Cerebellar cortex (tissue), 1 donor: ENCODE measurements at places on chromosomes 5 and 9.

GRCh38 chr5:3954199-3954598 is 358.6 kb downstream of the IRX1 start:
- no peak for DNase-seq

DNA sequence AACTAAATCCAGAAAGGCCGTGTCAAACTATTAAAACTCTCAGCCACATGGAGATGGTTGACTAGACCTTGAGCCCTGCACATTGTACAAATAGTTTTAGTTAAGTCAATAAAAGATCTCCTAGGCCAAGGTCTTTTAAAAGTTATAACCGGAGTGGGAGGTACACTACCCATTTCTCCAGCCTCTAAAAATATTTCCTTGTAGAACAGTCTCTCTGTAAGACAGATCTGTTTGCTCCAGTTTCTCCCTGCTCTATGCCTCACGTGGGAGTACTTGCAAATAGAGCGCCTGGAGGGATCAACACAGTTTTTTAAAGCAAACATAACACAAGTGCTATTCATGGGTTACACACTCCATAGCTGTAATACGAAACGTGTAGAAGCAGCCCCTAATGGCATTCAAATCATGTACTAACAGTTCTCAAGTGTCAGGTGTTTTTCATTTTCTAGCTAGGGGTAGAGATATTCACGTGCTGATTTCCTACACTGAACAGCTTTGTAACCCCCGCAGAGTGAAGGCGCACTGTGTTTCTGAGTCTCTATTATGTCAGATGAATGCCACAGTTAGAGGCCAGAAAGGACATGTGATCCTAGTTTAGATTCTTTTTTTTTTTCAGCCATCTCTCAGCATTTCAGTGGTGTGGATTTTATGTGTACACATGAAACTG is 703.4 kb upstream of the GRAMD2B start:
- peak; percentile 18 for DNase-seq

- DNase-seq = no peak
Observed at GRCh38 chr5:84086511-84086910, 298.2 kb downstream of the EDIL3 start.

DNA sequence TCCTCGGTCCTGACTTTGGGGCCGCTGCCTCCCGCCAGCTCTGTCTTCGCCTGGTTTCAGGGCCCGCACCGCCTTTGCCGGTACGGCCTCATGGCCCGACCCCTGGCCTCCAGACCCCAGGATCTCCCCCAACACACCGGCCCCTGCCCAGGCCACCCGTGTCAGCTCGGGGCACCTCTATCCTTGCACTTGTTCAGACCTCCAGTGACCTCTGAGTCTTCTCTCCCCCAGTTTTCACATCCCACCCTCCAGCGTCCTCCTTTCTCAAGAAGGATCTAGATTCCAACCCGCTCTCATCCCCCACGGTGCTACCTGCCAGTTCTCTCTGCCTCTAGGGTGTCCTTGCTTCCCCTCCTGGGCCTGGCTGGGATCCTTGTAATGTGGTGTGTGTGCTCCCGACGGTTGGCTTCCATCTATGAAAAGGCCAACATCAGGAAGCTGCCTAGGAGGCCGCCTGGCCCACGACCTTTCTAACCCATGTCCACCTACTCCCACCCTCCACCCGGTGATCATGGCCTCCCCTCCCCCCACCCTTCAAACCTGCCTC is 61.1 kb downstream of the SPATA31C2 start:
- no peak for DNase-seq

- DNase-seq = no peak
Observed at GRCh38 chr9:71761938-71762353, 6.4 kb downstream of the CEMIP2 start.

DNA sequence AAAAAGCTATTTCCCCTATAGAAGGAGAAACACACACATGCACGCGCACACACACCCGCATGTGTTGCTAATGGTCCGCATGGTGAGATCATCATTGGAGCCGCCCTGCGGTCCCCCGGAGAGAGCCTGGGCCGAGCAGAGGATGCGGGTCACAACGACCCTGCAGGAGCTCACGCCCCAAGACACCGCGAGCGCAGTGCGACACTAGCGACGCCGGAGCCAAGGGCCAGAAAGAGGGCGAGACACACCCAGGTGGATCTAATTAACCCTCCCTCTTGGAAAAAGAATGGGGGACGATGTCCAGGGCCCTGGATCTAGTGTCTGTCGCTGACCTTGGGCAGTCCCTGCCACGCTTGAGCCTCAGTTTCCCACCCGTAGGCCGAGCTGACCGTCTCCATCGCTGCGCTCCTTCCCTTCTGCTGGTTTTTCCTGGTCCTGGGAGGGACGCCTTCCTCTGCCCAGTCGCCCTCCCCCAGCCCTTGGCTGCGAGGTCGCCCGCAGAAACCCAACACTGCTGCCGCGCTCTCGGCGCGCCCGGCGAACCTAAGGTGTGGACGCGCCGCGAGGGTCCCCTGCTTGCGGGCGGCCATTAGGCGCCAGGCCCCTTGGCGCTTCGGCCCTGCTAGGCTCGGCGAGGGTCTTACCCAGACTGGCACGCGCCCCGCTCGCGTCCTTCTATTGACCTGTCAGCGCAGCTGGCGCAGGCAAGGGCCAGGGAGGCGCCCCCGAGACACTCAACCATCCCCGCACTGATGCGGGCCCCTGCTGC is 47.5 kb upstream of the RNF20 start:
- peak; percentile 59 for DNase-seq

GRCh38 chr9:19133549-19134345 is 6.5 kb upstream of the PLIN2 start:
- DNase-seq = no peak

DNA sequence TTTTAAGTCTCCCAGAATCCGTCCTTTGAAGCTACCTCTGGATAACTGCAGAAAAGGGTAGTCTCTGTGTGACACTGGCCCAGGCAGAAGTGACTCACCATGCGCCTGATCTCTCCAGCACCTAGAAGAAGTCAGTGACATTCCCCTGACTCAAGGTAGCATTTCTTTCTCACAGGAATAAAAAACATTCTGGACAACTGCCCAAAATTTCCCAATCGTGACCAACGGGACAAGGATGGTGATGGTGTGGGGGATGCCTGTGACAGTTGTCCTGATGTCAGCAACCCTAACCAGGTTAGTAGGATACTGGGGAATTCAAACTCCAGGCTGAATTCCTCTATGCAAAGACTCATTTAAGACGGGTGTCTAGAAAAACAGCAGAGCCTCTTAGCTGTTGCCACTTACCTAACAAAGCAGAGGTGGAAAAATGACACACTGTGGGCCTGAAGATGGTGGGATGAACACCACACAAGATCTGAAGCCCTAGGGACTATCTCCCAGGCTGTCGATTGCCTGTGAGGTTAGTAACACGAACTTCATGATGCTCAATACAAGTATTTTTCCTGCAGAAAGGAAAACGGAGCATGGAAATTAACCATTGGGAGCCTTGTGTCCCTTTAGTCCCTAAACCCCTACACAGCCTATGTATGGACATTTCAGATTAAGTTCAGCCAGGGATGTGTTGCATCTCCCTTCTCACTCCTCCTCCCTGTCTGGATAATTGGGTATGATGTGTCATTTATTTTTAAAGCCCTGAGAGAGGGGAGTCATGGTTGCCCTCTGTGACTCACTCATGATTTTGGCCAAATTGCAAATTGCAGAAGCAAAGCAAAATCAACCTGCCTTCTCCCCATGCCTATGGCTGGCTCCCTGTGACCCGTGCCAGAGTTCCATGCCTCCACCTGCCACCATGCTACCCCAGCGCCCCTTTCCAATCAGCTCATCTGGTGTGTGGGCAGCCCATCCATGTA is 37.2 kb downstream of the THBS4 start:
- no peak for DNase-seq
